ENCODE measurements at places on chromosomes 7 and 10. TPM values are rescaled to one million over a fixed set of nuclear protein-coding genes. Genes with fewer than 3 reads are reported as not detected.
A peak's percentile ranks its signal among the peaks of the same experiment; 100 is the strongest.

Gene SLC18A2
- total RNA-seq = not detected

Gene MINDY3
- 23.3 TPM for total RNA-seq

Gene TRIM50
- not detected for total RNA-seq

Gene MRLN
- not detected for total RNA-seq

Gene SPDYE11
- total RNA-seq = not detected

Gene TFPI2
- not detected for total RNA-seq

Gene MYPN
- total RNA-seq = 0.06 TPM

Gene PNLIP
- not detected for total RNA-seq

Gene CPA2
- not detected for total RNA-seq

Gene KCNH2
- 11.5 TPM for total RNA-seq

GRCh38 chr7:82319674-82320118, 123.9 kb downstream of the CACNA2D1 start:
- DNase-seq = peak; percentile 89

- DNase-seq = no peak
These were observed 530.3 kb downstream of the NXPH1 start for GRCh38 chr7:8963722-8964121.

DNA sequence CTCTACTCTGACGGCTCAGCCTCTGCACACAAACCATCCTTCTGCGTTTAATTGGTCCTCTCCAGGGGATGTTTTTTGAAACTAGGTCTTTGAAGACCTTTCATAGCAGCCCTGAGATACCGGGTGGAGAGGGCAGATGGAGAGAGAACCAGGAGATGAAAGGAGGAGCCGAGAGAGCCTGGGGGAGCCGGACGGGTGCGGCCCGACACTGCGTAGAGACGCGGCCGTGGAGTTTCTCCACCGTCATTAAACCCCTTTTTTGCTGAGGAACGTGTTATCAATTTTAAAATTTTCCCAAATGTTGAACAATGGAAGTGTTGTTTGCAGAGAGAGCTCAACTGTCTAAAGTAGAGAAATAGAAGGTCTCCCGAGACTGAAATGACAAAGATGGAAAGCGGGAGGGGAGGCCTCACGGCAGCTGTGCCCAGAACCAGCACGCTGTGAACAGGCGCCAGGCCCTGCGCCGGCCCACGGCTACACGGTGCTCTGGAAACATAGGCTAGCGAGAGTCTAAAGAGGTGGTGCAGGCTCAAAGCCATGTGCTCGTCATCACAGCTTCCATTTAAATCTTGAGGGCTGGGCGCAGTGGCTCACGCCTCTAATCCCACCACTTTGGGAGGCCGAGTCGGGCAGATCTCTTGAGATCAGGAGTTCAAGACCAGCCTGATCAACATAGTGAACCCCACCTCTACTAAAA, 307.0 kb downstream of the PTPRN2 start:
- DNase-seq = no peak

- no peak for DNase-seq
These were observed 87.5 kb upstream of the NRP1 start for GRCh38 chr10:33421789-33422462.

- no peak for DNase-seq
These were observed 2.7 kb downstream of the CUL1 start for GRCh38 chr7:148701414-148701813.

GRCh38 chr10:70328967-70329366, 45.2 kb upstream of the NPFFR1 start:
- peak; percentile 44 for DNase-seq

DNA sequence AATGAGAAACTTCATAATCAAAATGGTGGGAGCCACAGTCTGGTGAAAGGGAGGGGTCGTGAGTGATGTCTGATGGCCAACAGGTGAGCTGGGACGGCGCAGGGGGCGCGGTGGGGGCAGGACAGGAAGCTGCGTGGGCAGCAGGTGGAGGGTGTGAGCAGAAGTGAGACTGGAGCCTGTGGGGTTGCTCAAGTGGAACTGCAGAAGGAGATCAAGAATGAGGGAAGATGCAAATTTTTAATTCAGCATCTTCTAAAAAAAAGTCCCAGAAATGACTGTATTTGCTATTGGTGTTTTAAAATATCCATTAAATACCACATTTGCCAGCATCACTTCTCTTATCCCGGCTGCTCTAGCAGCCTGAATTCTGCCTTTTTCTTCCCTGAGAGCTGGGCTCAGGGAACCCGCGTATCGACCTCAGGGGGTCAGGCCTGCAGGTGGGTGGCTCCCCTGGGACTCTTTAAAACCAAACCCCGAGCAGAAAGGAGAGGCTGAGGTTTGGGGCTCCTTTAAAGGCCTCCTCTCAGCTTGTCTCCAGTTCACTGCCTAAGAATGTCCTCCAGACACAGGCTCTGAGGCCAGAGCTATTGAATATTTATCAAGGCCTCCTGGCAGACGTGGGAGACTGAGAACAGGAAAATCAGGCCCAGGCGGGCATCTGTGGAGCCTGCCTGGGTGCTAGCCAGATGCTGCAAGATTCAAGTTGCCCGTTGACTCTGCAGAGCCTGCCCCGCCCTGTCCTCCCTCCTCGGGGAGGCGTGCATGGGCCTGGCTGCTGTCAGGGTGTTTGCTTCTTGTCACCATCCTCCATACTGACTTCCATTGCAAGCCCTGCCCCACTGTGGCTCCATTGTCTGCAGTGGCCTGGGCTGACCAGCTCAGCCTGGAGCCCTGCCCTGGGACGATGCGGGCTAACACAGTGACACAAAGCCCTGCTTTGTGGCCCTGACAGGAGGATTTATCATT, 53.9 kb downstream of the SYPL1 start:
- DNase-seq = no peak

- peak; percentile 38 for DNase-seq
These were observed 197.3 kb downstream of the PHF14 start for GRCh38 chr7:11170863-11171568.

DNA sequence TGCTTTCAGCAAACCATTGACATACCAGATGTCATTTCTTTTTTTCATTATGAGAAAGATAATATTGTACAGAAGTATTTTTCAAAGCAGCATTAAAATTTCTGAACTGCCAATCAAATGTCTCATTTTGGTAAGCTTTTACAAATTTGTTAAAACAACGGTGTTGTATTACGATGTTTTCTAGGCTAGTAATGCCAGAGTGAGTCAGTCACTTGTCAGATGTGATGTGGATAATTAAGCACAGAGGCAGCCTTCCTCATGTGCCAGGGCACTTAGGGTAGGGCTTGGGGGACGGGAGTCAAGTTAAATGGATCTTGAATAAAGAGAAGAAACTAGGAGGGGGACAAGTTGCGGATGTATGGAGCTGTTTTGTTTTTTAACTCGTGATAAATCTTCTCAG, 10.1 kb downstream of the PSTK start:
- DNase-seq = no peak

DNA sequence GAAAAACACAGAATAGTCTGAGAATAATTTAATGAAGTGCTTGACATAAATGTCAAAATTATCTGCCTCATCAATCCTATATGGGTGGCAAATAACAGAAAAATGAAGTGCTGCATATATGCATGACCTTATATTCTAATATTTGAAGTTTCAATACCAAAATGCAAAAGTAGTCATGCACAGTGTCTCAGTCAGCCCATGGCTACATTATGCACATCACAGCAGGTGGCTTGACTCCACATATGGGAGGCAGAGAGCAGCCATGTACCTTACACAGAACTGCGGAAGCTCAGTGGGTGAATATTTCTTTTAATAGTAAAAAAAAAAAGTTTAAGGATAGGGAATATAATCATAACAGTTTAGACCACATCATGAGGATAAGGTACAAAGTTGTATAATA, 17.4 kb upstream of the LIPN start:
- no peak for DNase-seq

DNA sequence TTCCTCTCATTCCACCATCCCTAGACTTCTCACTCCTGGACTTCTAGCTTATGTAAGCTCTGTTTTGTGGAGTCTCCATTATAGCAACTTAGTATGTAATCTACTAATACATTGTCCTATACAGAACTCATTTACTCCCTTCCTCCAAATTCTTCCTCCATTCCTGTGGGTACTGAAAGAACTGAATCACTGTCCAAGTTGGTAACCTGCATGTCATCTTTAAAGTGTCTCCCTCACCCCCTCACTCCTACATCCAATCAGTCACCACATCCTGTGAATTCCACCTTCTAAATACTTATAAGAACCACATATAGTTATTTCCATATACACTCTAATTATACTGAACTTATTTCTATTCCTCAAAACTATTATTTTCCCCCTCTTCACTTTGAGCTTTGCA, 20.3 kb downstream of the AASS start:
- DNase-seq = no peak

GRCh38 chr7:22762866-22763265, 35.9 kb downstream of the IL6 start:
- DNase-seq = no peak

- peak; percentile 18 for DNase-seq
These were observed 170.9 kb upstream of the SMIM30 start for GRCh38 chr7:113289140-113289740.

GRCh38 chr7:54249686-54250085, 292.5 kb upstream of the VSTM2A start:
- DNase-seq = no peak

- no peak for DNase-seq
These were observed 28.1 kb upstream of the HERPUD2 start for GRCh38 chr7:35723011-35723410.

All from G401 (cell line).